Parietal lobe (tissue), 2 donors: ENCODE measurements at places on chromosomes 5 and 9. TPM values are rescaled to one million over a fixed set of nuclear protein-coding genes. Genes with fewer than 3 reads are reported as not detected.

PAEP gene
- not detected for total RNA-seq

OR1Q1 gene
- total RNA-seq: not detected

LMNB1 gene
- 72.3 TPM for total RNA-seq

IL9 gene
- not detected for total RNA-seq

PLPP7 gene
- 7.2 TPM for total RNA-seq
